ENCODE measurements at places on chromosomes 11 and 22. TPM values are rescaled to one million over a fixed set of nuclear protein-coding genes. Genes with fewer than 3 reads are reported as not detected.

- DNase-seq: no peak
Observed at GRCh38 chr11:10247011-10247410, 47.0 kb downstream of the SBF2 start.

- DNase-seq: no peak
Observed at GRCh38 chr11:128697645-128698174, 3.8 kb downstream of the FLI1 start.

DNA sequence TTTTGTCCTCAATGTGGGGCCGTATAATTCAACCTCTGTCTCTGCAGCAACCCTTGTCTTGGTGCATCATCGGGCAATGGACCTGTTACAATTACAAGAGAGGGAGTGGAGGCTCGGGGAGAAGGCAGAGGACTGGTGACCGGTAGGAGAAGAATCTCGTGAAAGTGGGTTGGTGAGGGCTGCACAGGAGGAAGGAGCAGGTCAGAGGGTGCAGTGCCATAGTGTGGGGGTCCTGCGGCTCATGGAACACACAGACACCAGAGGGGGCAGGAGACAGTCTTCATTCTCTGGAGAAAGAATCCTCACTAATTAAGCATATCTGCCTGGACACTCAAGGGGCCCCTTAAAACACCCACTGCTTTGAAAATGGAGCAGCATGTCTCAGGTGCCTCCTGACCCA is 174.7 kb upstream of the B3GAT1 start:
- no peak for DNase-seq

GRCh38 chr11:2376751-2377451 is at the start of gene CD81:
CD81 (plus strand) TSS chr11:2377310; CDS start chr11:2377550, 240 bp downstream.
- DNase-seq: no peak

DNA sequence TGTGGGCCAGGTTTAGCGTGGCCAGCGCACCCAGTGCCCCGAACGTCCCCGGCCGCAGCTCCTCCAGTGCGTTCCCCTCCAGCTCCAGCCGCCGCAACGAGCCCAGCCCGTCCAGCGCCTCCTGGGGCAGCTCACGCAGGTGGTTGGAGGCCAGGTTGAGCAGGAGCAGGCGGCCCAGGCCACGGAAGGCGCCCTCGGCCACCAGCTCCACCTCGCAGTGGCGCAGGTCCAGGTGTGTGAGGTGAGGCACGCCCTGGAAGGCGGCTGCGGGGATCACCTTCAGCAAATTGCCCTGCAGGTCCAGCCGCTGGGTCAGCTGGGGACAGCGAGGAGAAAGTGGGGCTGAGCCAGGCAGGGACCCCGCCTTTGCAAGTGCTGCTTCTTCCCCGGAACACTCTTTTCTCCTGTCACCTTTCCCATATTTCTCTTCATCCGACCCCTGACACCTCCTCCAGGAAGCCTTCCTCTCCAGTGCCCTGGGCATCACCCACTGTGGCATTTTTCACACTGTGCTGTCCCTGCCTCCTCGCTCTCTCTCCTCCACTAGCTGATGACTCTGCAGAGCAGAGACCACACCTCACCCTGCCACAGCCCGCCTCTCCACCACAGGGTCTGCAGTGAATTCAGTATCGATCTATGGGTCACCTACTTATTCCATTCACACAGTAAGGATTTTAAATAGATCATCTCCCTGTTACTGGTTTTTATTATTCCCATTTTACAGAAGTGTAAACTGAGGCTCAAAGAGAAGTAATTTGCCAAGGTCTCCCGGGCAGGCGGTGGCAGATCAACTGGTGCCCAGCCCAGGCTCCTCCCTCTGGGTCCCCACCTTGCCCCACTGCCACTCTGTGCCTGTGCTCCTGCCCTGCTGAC is 1.9 kb downstream of the CHADL start:
- DNase-seq: no peak

DNA sequence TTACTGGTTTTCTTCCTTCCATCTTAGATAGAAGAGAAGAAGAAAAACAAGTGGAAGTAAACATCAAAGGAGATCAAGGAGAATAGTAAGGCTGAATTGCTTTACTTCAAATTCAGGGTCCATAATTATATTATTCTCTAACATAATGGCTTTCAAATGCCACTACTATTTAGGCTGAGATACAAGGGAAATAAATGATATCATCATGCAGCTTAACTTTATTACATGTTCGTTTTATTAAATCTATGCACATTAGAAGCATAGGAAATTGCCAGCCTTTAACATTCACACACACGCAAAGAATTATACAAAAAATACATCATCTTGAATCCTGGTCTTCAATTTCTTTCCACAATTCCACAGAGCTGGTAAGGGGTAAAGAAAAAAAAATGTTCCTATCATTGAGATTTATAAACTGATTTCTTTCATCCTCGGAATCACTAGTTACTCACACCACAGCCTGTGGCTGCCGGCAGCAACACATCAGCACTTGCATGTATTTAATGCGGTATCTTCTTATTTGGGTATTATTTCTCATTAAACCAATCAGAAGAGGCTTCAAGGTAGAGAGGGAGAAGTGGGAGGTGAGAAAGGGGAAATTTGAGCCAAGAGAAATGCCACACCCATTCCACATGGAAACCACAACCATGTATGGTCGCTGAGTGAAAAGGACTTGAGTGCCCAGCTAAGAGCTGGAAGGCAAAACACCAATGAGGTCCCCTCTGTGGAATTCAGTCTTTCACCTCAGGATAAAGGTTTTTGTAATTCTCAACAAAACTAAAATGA is 26.3 kb downstream of the SYTL2 start:
- DNase-seq: no peak

DNA sequence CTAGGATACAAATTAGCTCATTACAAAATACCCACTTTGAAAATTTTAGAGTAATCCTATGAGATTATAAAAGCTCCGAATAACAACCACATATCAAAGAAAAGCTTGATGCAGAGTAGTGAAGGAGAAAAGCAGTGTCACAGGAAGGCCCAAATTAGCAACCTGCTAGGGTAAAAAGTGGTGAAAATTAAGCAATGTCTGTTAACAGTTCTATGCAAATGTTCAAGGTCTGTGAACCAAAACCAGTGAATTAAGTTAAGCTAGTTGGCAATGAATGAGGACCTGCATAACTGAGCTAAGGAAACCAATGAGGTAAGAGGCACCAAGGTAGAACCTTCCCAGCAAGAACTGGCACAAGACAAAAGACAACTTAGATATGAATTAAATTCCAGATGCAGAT is 29.6 kb downstream of the PRDM10 start:
- no peak for DNase-seq

DNA sequence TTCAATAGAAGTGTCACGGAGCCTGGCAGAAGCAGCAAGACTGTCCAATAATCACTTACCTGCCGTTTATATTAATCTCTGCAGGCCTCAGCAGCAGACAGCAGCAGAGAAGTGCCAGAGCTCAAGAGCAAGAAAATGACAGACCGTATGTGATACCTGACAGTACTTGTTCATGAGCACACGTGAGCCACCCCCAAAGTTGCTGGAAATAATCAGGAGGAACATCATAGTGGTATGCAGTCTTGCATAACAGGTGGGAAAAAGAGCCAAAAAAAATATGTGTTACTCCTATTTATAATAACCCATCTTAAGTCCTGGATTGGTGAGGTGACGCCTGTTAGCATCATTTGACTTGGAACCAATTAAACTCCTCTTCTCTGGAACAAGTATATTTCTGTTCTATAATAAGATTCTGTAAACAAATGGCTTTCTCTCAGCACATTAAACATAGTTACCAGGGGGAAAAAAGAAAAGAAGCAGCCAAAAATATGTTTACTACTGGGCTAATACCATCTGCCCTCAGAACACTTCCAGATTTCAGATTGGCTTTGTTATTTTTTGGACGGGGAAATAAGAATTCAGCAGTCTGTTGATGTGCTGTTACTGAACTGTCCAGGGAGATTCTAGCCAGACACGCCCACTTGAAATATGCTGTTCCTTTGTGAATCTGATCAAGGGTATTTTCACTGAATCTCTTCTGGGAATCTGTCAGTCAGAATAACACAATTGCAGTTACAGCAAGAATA is 7.9 kb upstream of the SLN start:
- DNase-seq: peak; percentile 60

DNA sequence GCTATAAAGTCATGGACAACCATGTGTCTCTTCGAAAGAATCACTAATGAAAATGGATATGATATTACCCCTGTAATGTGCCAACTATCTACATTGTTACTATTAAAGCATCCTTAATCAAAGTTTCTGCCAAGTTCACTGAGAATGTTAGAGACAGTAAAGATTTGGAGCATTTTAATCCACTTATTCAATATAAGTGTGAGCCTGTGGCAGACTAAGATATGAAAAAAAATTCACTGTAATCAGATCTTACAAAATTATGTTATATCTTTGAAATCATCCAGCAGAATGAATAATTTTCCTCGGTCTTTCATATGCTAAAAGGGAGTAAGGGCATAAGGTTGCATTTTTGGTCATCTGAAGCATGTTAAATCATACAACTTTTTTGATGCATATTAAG is 49.9 kb downstream of the MAML2 start:
- no peak for DNase-seq

- no peak for DNase-seq
Observed at GRCh38 chr11:56764976-56765375, 16.5 kb upstream of the OR9G4 start.

The CFAP68 gene
- 11.3 TPM for total RNA-seq

All from fibroblast of the aortic adventitia (primary cell).